Ovary (tissue), 10 donors: ENCODE measurements at places on chromosomes 11 and 22. TPM values are rescaled to one million over a fixed set of nuclear protein-coding genes. Genes with fewer than 3 reads are reported as not detected.

The HBG2 gene
- total RNA-seq = not detected

DNA sequence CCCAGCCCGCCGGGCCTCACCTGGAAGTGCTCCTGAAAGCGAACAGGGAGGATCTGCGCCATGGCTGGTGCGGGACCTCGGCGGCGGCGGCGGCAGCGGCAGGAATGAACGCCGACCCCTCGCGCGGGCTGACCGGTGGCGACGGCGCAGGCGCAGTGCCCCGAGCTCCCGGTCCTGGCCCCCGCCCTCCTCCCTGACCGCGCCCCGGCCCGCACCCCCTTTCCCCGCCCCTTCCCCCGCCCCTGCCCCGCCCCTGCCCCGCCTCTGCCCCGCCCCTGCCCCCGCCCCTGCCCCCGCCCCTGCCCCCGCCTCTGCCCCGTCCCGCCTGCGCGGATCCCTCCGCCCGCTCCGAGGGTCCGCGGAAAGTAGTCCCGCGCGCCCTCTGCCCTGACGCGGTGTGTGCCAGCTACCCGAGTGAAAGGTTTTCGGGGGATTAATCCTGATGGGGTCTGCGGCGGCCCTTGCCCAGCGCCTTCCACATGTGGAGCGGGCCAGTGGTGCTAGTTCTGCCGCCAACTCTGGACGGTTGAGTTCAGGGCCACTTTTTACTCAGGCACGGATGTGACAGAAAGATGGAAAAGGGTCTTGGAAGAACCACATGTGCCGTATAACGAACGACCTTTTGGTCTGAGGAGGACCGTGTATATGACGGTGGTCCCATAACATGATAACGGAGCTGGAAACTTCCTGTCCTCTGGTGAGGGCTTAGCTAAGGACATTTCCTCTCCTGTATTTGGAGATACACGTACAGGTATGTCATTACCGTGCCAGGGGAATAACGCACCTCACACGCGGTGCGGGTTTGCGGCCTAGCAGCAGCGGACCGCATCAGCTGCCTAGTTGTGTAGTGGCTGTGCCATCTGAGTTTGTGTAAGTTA, at the start of gene CLTCL1:
CLTCL1 (minus strand) TSS at position 140 of the 878 bp plus-strand sequence; CDS start at position 62, 78 bp downstream.
- H3K27ac ChIP-seq = peak within 1 kb of the TSS; percentile 13
- DNase-seq = peak; percentile 87
- peak within 1 kb of the TSS; percentile 72 for H3K4me3 ChIP-seq
- no peaks in the 10 kb centered on the region for H3K4me1 ChIP-seq
- no peaks in the 10 kb centered on the region for H3K36me3 ChIP-seq

The RBFOX2 gene
- total RNA-seq = 71.1 TPM

DNA sequence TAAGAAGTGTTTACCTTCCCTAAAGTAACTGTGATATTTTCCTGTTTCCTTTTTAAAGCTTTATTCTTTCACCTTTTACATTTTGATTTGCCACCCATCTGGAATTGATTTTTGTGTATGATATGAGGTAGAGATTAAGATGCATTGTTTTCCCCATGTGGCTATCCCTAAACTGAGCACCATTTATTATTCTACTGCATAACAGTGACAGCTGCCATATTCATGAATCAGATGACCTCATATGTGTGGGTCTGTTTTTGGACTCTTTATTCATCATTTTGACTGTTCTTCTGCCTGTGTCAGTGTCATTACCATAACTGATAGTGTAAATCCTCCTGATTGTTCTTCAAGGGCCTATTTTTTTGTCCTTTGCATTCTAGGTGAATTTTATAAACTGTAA, 50.8 kb downstream of the HIPK3 start:
- peaks cover 3% of the 10 kb centered on the region for H3K4me1 ChIP-seq
- no peak for DNase-seq
- H3K27ac ChIP-seq = no peak overlapping the region
- H3K27me3 ChIP-seq = no peaks in the 10 kb centered on the region
- H3K4me3 ChIP-seq = no peak overlapping the region
- no peaks in the 10 kb centered on the region for H3K36me3 ChIP-seq

DNA sequence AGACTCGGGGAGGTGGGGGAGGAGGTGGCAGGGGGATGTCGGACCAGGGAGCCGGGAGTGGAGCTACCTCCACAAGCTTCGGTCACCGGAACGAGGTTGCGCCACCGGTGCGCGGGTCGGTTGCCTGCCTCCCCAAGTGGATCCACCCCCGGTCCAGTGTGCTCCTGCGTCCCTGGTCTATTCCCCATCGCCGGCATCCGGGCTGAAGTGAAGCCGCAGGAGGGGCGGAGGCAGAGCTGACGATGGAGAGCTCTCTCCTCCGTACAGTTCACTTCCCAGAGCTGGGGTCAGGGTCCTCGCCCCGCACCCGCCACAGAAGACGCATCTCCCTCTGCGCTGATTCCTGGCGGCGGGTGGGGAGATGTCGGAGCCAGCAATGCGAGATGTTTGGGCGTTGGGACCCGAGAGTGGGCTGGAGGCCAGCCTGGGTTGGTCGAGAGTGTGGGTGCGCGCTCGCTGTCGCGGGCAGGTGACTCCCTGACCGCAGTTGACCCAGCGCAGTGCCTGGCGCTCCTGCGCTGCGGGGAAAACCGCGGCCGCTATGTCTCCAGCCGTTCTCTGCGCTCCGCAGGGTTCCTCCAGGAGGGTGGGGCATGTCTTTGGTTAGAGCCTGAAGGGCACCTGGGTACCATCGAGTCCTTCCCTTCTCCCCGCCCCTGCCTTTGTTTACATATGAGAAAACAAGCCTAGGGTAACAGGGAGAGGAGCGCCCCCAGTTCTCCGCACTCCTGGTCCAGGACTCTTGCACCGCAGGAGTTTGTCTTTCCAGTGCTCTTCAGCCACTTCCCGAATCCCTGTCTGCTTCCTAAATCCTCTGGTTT, 1.7 kb downstream of the C11orf96 start:
- H3K4me3 ChIP-seq = peak overlapping the region; percentile 94
- H3K4me1 ChIP-seq = peaks cover 3% of the 10 kb centered on the region
- no peaks in the 10 kb centered on the region for H3K27me3 ChIP-seq
- peak; percentile 72 for DNase-seq
- no peaks in the 10 kb centered on the region for H3K36me3 ChIP-seq
- H3K27ac ChIP-seq = peak overlapping the region; percentile 97

GRCh38 chr11:72585762-72586311, 88.4 kb downstream of the PDE2A start:
- H3K4me1 ChIP-seq = no peaks in the 10 kb centered on the region
- no peaks in the 10 kb centered on the region for H3K36me3 ChIP-seq
- H3K27ac ChIP-seq = no peak overlapping the region
- H3K27me3 ChIP-seq = no peaks in the 10 kb centered on the region

DNA sequence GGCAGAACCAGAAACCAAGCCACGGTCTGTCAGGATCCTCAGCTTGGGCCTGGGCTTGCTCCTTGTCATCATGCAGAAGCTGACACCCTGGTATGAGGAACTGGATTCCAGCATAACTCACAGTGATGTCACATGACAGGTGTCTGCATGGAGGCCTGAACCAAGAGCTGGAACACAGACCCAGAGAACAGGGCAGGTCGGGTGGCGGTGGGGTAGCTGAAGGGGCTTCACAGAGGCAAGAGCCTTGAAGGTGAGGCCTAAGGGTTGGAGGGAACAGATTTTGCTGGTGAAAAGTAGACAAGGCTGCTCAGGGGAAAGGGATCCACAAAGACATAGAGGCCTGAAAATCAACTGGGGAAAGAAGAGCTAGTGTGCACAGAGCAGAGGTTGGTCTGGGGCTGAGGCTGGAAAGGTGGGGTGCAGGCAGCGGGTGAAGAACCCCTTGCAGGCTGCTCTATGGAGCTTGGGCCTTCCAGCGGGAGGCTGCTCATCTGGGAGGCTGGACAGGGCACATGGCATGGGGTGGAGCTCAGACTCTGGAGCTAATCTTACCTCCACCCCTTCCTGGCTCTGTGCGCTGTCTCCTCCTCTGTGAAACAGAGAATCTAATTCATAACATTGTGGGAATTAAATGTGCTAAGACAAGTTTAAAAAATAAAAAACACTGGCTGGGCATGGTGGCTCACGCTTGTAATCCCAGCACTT, 18.4 kb upstream of the RPS3 start:
- H3K27ac ChIP-seq = no peak overlapping the region
- H3K36me3 ChIP-seq = no peaks in the 10 kb centered on the region
- H3K4me3 ChIP-seq = no peak overlapping the region

DNA sequence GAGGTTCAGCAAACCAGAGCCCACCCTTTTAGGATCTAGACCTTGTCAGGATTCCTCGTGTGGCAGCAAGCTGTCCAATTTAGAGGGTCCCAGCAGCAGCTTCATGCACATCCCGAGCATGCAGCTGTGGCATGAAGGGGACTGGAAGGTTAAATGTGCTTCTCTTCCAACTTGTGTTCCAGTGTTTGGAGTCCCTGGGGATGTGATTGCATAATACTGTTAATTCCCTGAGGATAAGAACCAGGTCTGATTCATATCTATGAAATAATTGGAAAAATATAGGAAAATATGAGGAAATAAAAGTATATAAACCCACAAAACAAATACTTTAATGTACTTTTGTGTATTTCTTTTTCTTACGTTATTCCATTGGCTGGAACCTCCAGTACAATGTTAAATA, 130.5 kb downstream of the MORC2 start:
- no peaks in the 10 kb centered on the region for H3K36me3 ChIP-seq
- H3K4me3 ChIP-seq = no peak overlapping the region
- no peak for DNase-seq
- H3K27me3 ChIP-seq = no peaks in the 10 kb centered on the region

DNA sequence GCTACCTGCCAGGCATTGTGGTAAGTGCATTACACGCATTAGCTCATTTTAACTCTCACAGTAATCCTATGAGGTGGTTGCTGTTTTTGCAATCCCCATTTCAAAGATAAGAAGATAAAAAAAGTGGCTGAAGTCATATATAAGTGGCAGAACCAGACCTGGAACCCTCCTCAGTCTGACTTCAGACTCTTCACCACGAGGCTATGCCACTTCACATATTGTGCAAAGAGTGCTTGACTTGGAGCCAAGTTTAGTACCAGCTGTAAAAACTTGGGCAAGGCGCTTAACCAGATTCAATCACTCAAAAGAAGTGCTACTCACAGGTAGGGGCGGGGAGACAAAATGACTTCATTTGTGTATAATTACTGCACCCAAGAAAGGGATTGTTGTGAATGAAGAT, 15.3 kb downstream of the BPIFC start:
- no peaks in the 10 kb centered on the region for H3K27me3 ChIP-seq
- no peak overlapping the region for H3K4me3 ChIP-seq
- no peak for DNase-seq
- H3K36me3 ChIP-seq = no peaks in the 10 kb centered on the region

The SREBF2 gene
- 38.9 TPM for total RNA-seq

GRCh38 chr11:44946263-44946662, 4.4 kb downstream of the TP53I11 start:
- H3K36me3 ChIP-seq = no peaks in the 10 kb centered on the region
- no peak overlapping the region for H3K27ac ChIP-seq
- no peaks in the 10 kb centered on the region for H3K4me1 ChIP-seq
- DNase-seq = no peak

The KCNJ11 gene
- total RNA-seq = 0.77 TPM

- peak overlapping the region; percentile 89 for H3K27ac ChIP-seq
- no peaks in the 10 kb centered on the region for H3K36me3 ChIP-seq
- no peaks in the 10 kb centered on the region for H3K27me3 ChIP-seq
- no peak for DNase-seq
Observed at GRCh38 chr11:18633256-18634139, 644 bp downstream of the SPTY2D1 start.

GRCh38 chr11:77723024-77723423, 85.4 kb upstream of the CLNS1A start:
- H3K36me3 ChIP-seq = no peaks in the 10 kb centered on the region
- no peak overlapping the region for H3K4me3 ChIP-seq
- H3K27me3 ChIP-seq = no peaks in the 10 kb centered on the region

- DNase-seq = no peak
- H3K27ac ChIP-seq = no peak overlapping the region
- no peaks in the 10 kb centered on the region for H3K4me1 ChIP-seq
- H3K4me3 ChIP-seq = no peak overlapping the region
- no peaks in the 10 kb centered on the region for H3K27me3 ChIP-seq
Observed at GRCh38 chr11:93512073-93512475, 31.1 kb downstream of the SMCO4 start.

The C22orf42 gene
- not detected for total RNA-seq
